ENCODE measurements at places on chromosomes 12 and 14. TPM values are rescaled to one million over a fixed set of nuclear protein-coding genes. Genes with fewer than 3 reads are reported as not detected.

The SERPINA6 gene
- 0.15 TPM for total RNA-seq

GRCh38 chr14:100096656-100097055 is 31.4 kb downstream of the EVL start:
- DNase-seq: no peak

- DNase-seq: no peak
These were observed 17.9 kb downstream of the TIMELESS start for GRCh38 chr12:56431288-56431687.

DNA sequence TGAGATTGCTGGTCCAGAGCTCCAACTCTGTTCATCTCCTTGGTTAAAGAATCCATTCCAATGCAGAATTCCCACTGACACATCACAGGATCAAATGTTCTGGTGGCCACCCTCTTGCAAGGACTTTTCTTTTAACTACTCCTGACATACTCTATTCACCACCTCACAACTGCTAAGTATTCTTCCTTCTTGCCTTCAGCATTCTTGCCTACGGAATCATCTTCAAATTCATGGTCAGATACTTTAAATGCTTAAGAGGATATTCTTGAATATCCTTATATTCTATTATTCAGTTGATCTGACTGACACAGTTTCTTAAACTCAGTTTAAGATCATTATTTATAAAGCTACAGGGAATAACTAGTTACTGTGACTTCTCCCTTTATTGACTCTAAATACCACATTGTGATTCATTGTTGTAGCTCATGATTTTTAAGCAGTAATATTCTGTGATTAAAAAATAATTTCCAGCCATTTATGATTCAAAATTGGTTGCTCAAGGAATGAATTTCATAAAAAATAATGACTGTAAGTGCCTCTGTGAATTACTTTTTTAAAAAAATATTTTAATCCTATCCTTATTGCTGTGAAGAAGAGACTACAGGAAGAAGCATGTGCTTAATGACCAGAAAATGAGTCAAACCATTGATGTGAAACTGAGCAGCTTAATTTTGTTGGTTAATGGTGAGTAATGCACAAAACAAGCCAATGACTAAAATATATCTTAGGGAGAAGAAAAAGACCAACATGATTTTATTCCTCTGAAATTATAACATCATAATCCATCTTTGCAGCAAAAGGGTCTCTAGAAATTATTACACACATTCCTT is 207.1 kb downstream of the PIK3C2G start:
- DNase-seq: no peak

- no peak for DNase-seq
These were observed 358.5 kb downstream of the TMEM121 start for GRCh38 chr14:105884808-105885281.

The C3AR1 gene
- total RNA-seq: not detected

DNA sequence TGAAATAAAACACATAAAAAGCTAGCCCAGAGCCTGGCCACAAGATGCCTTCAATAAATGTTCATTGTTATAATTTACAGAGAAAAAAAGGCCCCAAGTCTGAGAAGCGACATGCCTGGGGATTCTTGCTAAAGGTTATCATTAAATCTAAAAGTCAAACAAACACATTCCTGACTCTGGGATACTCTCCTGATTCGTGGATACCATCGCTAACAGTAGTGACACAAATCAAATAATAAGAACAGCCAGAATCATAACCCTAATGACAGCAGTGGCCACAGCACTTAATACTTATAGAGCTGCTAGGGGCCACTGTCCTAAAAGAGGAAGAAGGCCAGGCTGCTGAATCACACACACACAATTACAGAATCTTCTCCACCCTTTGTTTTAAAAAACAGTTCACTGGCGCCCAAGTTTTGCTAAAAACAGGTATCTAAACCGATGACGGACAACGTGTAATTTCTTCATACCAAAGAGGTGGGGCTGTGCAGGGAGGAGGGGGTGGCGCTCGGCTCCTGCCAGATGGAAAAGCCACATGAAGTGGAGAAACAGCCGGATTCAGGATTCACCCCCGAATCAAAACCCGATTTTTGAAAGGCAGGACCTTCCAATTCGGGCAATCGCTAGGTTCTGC is 1.2 kb downstream of the CLIP1 start:
- no peak for DNase-seq

GRCh38 chr14:61544448-61545330 is 150.6 kb upstream of the HIF1A start:
- no peak for DNase-seq

DNA sequence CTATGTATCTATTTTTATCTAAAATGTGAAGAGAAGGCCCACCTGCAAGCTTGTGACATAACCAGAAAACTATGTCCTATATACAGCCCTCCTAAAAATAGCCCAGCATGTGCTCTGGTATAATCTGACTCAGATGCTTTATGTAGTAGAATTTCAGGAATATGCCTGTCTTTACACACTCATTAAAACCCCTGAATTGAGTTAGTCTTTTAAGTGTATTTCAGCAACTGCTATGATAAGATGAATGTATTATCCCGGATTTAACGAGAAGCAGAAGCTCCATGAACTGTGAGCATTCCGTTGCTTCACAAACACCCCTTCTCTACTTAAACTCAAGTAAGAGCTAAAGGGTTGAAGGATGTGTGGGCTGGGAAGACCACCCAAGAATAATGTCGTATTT is 89.9 kb upstream of the PRICKLE1 start:
- no peak for DNase-seq

GRCh38 chr14:100230361-100230760 is 8.6 kb upstream of the YY1 start:
- DNase-seq: no peak

GRCh38 chr12:95690861-95691635 is 99.5 kb downstream of the NTN4 start:
- DNase-seq: no peak

The AREL1 gene
- total RNA-seq: 32.4 TPM

DNA sequence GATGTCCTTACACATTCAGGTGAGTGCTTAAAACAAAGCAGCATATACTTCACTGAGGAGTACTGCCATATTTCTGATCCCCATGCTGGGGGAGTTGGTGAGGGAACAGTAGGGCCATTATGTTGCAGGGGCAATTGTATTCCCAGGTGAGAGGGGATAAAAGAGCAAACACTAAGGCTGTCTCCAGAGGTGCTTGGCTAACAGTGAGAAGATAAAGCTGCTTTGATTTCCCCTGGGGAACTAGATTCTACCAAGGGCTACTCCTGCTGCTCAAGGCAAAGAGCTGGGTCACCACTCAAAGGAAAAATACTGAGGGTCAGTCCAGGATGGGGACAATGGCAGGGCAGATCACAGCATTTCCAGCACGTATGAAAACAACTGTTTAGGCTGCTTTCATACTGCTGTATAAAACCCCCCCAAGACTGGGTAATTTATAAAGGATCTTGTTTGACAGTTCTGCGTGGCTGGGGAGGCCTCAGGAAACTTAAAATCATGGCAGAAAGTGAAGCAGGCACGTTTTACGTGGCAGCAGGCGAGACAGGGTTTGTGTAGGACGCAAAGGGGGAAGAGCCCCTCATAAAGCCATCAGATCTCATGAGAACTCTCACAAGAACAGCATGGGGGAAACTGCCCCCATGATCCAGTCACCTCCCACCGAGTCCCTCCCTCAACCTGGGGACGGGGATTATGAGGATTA is 47.8 kb upstream of the OR5AU1 start:
- DNase-seq: no peak

DNA sequence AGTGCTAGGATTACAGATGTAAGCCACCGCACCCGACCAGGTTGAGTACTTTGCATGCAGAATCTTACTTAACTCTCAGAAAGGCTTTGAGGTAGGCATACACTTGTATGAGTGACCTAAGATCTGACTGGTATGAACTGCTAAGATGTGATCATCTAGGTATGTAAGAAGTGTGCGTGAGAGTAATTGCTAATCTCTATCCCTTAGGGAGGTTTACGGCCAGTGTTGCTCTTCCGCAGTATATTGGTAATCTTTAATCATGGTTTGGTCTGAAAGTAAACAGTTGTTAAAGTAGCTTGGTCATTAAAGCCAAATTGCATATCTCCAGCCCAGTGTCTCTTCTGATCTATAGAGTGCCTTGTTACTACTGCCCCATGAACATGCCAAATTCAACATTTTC is 7.8 kb downstream of the UNG start:
- DNase-seq: no peak

The NKX2-1 gene
- total RNA-seq: not detected

GRCh38 chr12:28409892-28410291 is 219.6 kb downstream of the CCDC91 start:
- DNase-seq: no peak

The TAMALIN gene
- total RNA-seq: 7.1 TPM

DNA sequence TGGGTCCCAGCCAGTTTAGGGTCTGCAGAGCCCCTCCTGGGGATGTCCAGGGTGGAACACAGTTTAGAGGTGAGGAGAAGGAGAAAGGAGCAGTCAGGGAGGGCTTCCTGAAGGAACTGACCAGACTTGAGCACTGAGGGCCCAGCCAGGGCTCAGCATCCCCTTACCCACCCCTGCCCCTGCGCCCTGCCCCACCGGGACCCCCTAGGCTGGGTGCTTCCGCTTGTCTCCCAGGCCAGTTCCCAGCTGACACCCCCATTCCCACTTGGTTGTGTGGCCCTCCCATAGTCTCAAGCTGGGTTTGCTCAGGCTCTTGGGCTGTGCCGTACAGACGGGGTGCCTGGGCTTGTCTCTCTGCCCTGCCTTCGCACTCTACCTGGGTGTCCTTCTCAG is 26.3 kb upstream of the KIF26A start:
- no peak for DNase-seq

DNA sequence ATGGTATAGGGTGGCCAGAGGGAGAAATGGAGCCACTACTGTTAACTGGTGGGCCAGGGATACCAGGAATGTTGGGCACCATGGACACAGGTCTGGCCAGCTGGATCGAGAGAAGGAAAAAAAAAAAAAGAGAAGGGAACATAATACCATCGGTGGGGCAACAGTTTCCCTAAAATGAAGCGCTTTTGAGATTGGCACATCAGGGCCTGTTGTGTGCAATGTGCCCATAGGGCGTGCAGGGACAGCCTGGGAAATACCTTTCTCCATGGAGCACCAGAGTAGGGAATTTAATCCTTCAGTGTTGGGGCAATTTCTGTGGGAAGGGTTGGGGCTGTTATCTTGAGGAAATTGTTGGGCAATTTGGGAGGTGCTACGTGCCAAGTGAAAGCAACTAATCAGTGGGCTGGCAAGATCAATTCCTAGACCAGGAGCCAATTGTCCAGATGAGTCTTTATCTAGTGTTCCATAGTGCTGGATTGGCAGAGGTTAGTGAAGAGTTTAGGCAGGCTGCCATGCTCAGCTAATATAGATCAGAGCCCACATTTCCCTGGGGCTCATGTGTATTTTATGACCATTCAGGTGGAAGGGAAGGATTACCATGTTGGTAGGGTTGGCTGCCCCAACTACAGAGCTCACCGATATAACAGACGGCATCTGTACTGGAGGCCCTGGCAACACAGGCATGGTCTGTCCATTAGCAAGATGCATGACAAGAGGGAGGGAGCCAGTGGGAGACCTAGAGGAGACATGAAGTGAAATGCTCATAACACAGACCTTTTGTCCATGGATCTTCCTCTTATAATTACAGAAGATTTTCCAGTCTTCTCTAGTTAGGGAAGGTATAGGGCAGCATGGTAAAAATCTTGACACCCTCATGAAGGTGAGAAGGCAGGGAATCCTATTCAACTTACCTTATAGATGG is 25.5 kb upstream of the NPFF start:
- DNase-seq: no peak

GRCh38 chr12:52606581-52607218 is 5.4 kb upstream of the KRT72 start:
- DNase-seq: no peak
